ENCODE measurements at places on chromosomes 3 and 15. TPM values are rescaled to one million over a fixed set of nuclear protein-coding genes. Genes with fewer than 3 reads are reported as not detected.

The CCNDBP1 gene
- polyA plus RNA-seq, result 26.5 TPM

The ZNF148 gene
- 3.1 TPM for polyA plus RNA-seq

The FAM107A gene
- polyA plus RNA-seq, result not detected

The HDC gene
- polyA plus RNA-seq, result not detected

The ABI3BP gene
- polyA plus RNA-seq, result 0.68 TPM

The CPLX3 gene
- not detected for polyA plus RNA-seq
